Kidney (tissue), 22 donors: ENCODE measurements at places on chromosomes 6 and 20. TPM values are rescaled to one million over a fixed set of nuclear protein-coding genes. Genes with fewer than 3 reads are reported as not detected.

DNA sequence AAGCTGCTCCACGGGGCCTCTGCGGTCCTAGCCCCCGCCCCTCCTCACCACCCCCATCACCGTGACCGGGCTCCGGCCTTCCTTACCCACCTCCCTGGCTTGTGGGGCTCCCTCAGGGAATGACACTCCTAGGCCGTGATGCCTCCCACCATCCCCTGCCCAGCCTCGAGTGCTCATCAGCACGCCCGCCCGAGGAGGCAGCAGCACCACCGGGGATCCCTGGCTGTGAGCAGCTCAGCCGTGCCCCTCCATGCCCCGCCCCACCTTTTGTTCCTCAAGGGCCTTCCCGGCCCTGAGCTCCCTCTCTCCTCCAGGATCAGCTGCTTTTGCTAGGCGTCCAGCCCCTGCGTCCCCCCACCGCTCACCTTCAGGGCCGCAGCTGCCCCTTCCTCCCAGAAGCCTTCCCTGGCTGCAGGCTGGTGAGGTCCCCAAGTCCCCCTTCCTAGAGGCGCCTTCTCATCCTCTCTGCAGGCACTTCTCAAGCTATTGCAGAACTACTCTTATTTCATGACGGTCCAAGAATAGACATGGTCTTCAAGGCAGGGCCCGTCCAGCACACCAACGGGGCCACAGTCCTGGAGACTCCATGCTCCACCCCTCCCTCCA is 3.0 kb downstream of the FNDC11 start:
- DNase-seq: no peak

- no peak for DNase-seq
Observed at GRCh38 chr6:166293731-166294584, 14.2 kb downstream of the PRR18 start.

GRCh38 chr20:33630507-33630906 is 31.6 kb upstream of the C20orf144 start:
- no peak for DNase-seq

GRCh38 chr6:13526727-13527670 is 39.6 kb upstream of the GFOD1 start:
- no peak for DNase-seq

GRCh38 chr6:13076575-13076974 is 251.8 kb downstream of the TBC1D7 start:
- no peak for DNase-seq

DNA sequence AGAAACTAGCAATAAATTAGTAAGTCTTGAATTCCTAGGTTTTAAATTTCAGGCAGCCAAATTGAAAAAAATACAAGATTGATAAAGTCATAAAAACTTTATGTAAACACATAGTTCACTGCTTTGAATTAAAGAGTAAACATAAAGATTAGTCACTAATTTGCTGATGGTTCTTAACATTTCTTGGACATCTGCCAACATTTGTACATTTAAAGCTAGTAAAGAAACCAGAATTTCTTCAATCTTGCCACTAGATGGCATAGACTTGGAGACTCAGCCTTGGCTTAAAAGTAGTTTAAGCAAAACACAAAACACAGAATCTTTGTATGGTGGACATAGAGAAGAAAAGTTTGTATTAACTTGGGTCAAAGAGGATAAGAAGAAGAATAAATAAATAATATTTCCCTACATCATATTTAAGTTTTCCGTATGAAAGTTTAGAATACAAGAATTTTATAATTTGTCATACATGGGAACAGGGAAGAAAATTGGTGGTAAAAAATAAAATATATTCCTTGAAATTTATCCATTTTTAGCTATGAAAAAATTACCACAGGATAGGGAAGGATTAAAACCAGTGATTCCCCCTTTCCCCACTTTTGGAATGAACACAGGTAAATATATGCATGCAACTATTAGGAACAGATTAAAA is 41.7 kb upstream of the FAM135A start:
- no peak for DNase-seq

DNA sequence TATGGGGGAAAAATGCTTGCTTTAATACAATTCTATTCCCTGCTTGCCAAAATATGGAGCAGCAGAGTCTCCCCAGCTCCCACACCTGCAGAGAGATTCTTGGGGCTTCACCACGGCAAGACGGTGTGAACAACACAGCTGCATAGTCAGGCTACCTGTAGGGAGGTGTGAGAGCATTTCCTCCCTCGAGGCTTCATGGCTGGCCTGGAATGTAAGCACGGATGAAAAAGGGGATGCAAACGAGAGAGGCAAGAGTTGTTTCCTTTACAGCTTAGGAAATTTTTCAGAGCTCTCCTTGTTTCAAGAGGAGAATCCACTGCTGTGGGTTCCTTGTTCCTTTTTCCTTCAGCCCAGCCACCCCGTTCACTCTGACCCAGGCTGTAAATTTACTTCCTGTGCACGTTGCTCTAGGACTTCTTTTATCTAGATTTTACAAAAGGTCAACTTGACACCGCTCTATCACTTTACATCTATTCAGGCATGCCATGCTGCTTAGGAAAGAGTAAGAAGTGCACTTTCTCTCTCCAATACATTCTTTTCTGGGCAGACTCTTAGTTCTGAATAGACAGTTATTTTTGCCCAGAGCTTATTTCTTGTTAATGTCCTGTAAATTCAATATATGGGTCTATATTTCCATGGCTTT is 197.1 kb downstream of the KHDC1L start:
- no peak for DNase-seq

- no peak for DNase-seq
Observed at GRCh38 chr6:61894536-61894935, 391.5 kb downstream of the KHDRBS2 start.

The AVP gene
- not detected for total RNA-seq

The CST5 gene
- not detected for total RNA-seq

The RAD21L1 gene
- not detected for total RNA-seq
